ENCODE measurements at places on chromosomes 3 and 15.

GRCh38 chr15:53307952-53308624 lies 451.4 kb downstream of the WDR72 start:
- DNase-seq: no peak

DNA sequence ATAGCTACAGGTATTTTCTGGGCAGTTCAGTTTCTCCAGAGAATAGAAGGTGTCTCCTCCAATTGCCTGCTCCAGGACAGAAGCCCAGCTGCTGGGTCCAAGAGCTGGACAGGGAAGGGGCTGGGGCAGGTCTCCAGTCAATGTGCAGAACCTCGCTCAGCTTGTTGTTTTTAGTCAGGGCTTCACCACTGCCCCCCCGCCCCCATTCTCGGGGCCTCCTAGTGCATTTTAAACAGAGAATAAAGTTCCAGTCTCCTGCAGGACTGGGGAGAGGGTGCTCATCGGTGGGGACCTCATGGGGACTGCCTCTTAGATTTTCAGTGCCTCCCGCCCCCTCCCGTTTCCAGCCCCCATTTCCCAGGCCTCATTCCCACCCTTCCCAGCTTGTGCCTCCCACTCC lies 216.6 kb downstream of the XXYLT1 start:
- DNase-seq: no peak

GRCh38 chr3:30659270-30660130 lies 53.1 kb downstream of the TGFBR2 start:
- DNase-seq: no peak

DNA sequence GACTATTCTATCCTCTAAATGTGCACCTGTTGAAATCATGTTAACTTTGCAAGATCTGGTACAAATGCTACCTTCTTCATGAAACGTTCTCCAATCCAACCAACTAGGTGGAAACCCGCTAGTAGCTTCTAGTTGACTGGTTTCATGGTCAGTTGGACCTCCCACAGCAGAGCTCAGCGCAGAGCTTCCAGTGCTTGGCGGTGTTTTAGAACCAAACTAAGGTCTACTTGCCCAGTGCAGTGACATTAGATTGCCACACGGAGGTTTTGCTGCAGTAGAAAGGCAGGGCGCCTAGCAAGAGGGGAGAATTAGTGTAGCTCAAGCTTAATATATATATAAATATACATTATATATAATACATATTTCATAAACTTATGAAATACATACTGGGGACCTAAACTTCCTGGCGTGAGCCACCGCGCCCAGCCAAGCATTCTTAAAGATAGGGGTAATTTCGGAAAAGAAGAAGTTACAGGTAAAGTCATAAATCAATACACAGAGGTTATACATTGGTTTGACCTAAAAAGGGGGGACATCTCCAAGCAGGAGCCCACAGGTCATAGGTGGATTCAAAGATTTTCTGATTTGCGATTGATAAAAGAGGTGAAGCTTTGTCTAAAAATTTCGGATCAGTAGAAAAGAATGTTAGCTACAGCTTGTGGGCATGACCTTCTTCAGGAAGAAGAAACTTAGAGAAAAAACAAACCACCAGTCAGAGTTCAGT lies 2.1 kb upstream of the OXSR1 start:
- DNase-seq: no peak

DNA sequence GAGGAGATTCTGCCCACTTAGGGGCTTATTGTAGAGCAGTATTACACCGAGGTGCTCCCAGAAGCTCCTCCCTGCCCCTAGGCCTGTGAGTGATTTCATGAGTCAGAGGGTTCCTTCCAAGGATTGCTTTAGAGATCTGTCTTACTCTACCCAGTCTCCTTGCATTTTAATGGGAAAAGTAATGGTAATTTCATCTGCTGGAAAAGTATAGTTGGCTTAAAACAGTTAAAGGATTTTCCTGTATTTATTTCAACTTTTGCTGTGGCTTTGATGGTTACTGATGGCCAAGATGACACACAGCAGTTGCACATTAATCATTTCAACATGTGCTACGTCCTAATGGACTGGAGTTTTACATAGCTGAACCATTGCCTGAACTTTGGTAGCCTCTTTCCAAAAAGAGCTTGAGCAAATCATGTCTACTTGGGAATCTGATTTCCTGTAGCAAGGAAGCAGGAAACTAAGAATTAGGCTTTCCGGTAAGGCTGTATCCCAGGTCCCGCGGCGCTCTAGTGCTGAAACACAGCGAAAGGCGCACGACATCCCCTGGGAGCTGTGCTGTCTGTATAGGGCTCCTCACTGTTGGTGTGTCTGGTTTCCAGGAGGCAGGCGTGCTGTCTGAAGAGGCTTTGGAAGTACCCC lies 9.2 kb upstream of the PGPEP1L start:
- no peak for DNase-seq

DNA sequence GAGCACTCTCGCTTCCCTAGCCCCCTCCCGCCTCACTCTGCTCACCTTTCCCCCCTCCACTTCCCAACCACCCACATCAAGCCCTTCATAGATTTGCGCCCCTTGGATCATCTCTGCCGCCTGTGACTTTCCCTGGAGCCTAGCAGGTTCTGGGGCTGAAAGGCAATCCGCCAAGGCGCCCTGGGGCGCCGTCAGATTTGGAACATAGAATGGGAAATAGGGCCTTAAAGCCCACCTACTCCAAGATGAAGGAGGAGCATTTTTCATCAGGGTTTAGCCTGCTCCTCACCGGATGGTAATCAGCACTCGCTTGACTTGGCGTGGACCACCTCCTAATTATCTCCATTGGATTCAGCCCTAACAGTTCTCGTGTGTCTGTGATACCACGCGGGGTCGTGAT lies 1.3 kb downstream of the CPNE4 start:
- DNase-seq: no peak

- no peak for DNase-seq
Measured at GRCh38 chr3:135237371-135238143, 442.5 kb downstream of the EPHB1 start.

DNA sequence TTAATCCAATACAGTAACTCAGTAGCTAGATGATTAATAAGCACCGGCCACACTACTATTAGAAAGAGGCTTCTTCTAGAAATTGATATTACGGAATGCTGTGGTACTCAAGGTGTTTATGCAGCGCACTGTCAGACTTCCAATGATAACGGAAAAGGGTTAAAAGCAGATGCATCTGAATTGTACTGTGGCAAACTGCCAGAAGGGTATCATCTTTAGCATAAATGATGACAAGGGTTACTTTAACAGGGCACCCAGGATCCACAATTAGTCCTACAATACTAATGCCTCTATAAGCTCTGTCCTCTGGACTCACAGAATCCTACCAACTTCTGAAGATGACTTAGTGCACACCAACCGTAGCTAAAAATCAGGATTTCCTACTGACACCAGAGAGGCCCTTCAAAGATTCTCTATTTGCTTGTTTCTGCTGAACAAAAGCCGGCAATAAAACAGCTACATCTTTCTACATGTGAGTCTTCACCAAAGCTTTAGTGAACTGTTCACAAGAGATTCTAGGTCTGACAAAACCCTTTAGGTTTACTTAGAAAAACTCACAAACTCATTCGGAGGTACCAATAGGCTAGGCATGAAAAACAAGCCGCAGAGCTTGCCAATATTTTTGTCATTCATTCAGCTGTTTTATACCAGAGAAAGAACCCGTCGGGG lies 7.1 kb downstream of the SATB1 start:
- no peak for DNase-seq

GRCh38 chr3:129032716-129033115 lies 27.9 kb upstream of the GP9 start:
- no peak for DNase-seq

- no peak for DNase-seq
Measured at GRCh38 chr3:37163262-37164015, 10.9 kb downstream of the LRRFIP2 start.

GRCh38 chr15:100829457-100829856 lies 50.2 kb upstream of the ALDH1A3 start:
- no peak for DNase-seq

GRCh38 chr3:171340434-171340833 lies 119.8 kb downstream of the TNIK start:
- no peak for DNase-seq

- no peak for DNase-seq
Measured at GRCh38 chr3:180478695-180479094, 123.3 kb upstream of the TTC14 start.

Data from stimulated activated CD8-positive, alpha-beta memory T cell treated with anti-CD3 and anti-CD28 coated beads, Interleukin-4, amount 100 ng/mL, for 4 hours (primary cell).